ENCODE measurements at places on chromosomes 7 and 10.

DNA sequence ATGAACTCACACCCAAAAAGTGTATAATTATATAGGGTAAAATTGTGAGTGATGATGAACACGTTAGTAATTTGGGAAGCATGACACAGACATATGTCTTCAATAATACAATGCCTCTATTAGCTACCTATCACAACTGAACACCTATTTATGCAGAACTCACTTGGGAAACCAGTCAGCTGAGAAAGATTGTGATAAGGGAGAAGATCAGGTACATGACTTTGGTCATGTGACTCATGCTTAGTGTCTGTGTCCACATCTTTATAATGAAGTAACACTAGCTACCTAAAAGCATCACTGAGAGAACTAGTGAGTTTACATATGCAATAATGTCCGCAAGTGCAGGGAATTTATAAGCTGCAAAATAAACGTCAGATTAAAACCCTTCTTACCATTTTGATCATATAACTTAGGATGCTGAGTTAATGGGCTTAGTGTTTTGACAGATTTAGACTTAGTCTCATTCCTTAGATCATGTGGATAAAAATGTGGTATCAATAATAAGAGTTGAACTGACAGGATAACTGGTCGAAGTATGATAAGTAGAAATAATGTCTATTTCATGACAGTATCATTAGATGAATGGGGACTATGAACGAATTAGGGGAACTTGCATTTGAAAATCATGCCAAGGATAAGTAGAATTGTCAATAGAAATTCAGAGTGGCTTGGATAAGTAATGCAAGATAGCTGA lies 11.6 kb downstream of the VWDE start:
- DNase-seq: no peak

GRCh38 chr7:146670532-146670931 lies 553.9 kb downstream of the CNTNAP2 start:
- DNase-seq: no peak

DNA sequence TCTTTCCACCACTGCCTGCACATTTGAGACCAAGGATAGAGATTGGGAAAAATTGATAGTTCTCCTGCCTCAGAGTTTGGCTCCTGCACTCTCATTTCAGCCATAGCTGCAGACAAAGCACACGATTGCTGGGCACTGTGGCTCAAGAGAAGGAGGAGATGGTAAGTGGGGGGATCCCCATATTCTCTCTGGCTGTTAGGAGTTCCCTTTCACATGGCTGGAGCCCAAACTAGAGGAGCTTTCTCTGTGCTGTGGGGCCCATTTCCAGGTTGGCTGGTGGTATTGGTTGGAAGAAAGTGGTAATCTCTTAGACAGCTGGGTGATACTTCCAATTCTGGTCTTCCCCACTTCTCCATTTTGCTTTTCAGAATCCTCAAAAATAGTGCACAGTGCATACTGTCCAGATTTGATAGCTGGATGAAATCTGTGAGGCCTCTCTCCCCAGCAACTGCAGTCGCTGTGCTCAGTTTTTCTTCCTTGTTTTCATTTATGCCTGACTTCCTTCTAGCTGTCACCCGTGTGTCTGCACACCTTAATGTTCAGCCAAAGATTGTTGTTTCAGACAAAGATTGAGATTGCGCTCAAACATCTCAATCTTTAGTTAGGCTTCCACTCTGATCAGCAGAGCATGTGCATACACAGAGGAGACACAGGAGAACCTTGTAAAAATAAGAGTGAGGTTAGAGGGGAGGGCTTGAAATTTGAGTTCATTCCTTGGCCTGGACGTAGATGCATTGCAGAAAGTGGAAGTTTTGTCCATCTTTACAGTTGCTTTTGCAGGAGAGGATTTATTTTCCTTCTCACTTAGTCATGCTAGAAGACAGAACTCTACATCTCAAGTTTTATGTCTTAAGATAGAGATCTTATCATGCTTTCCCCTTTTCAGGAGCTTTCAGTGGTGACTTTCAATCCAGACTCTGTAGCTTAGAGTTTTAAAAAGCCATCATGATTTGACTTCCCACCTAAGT lies 28.6 kb downstream of the RABGEF1 start:
- DNase-seq: no peak

- no peak for DNase-seq
These were observed 371.1 kb downstream of the LRRTM3 start for GRCh38 chr10:67296926-67297325.

DNA sequence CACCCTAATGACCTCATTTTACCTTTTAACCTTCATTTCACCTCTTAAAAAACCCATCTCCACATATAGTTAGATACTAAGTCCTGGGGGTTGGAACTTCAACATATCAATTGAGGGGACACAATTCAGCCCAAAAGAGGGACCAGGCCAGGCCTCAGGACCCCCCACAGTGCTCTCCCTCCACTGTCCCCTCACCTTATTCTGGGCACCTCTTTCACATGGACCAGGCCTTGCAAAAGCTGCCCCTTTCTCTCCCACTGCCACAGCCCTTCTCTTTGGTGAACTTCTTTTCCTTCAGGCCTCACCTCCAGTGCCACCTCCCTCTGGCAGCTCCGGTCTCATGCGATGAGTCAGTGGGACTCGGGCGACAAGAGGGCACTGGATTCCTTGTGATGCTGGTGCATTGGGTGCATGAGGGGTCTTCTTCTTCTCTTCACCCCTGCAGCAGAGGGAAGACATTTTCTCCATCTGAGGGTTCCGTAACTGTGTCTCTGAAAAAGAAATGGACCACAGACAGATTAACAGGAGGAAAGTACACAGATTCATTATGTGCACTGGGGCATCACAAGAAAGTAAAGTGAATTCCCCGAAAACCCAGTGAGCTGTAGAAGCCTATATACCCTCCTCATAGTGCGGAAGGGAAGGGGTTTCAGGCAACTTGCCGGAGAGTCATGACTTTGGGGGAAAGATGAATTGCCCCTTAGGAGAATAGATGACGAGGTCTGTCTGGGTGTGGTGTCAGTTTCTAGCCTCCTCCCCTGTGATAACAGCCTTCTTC lies 288.7 kb upstream of the IGFBP3 start:
- DNase-seq: no peak

GRCh38 chr7:50306494-50307367 lies 2.2 kb downstream of the IKZF1 start:
- no peak for DNase-seq

GRCh38 chr10:37479469-37479868 lies 354.1 kb downstream of the ANKRD30A start:
- no peak for DNase-seq

DNA sequence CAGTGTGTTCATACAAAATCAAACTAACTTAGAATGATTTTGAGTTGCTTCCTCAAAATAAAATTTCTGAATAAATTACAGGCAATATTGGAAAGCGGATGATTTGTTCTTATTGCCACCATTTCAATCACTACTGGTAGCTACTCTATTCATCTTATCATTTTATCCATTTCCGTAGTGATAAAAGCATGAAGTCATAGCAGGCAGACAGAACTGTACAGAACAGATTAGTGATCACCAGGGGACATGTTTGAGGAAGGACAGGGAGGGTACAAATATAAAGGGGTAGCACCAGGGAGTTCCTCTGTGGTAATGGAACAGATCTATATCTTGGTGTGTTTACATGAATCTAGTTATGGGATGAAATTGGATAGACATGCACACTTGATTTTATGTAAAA lies 138.5 kb downstream of the WNT2 start:
- no peak for DNase-seq

DNA sequence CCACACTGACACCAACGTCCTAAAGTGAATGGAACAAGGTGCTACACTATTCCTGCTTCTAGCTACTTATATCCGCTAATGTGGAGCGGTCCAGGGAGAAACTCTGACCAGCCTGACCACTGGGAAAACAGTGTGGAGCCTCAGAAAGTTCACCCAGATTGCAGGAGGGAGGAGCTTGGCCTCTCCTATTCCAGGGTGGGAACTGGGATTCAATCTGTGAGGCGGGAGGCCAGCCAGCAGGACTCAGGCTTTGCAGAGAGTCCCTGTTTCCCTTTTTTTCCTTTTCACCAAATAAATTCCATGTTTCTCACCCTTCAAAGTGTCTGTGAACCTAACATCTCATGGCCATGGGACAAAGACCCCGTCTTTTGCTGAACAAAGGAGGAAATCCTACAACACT lies 86.4 kb upstream of the SEMA3C start:
- no peak for DNase-seq

DNA sequence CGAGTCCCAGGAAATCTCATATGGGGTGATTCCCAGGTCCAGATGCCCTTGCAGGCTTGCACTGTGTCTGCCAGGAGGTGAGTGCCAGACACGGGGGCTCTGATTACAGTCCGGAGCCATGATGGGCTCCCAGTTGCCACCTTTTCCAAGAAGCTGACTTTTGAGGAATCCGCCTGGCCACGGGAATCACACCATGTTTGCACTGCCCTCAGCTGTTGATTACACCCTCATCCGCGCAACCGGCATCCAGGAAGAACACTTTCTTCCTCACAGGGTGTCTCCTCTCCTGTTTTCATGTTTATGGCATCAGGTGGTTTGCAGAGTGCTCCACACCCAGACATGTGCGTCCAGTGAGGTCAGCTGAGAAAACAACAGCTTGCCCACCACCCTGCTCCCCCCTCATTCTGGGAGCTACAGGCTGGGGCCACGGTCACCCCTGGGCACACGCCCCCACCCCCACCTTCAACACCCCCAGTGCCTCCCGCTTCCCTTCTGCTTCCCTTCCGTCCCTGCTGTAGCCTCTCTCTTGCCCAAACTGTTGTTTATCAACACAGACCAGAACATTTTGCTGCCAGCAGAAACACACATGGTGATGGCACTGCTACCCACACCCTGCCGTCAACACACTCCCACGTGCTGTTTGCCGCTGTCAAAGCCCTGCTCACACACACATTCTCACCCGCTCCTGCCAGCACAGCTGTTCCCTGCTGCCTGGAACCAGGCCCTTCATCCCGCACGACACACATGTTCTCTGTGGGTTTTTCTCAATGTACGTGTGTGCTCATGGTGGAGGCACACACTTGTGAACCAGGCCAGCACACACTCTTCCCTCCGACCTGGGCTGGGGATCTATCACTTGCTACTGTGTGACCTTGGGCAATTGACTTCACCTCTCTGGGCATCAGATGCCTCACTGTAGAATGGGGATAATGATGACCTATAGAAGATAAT lies 35.8 kb downstream of the DDIT4 start:
- no peak for DNase-seq

GRCh38 chr7:129093867-129094456 lies 39.1 kb upstream of the TNPO3 start:
- no peak for DNase-seq

GRCh38 chr10:62467527-62467926 lies 93.4 kb downstream of the ZNF365 start:
- peak; percentile 61 for DNase-seq

- no peak for DNase-seq
These were observed 206.5 kb downstream of the USP6NL start for GRCh38 chr10:11404901-11405300.

GRCh38 chr10:27157150-27157549 lies 2.0 kb downstream of the MASTL start:
- DNase-seq: no peak

GRCh38 chr7:102994567-102994966 lies 80.0 kb downstream of the FBXL13 start:
- no peak for DNase-seq

GRCh38 chr7:116271963-116272886 lies 61.9 kb downstream of the TES start:
- DNase-seq: peak; percentile 97

DNA sequence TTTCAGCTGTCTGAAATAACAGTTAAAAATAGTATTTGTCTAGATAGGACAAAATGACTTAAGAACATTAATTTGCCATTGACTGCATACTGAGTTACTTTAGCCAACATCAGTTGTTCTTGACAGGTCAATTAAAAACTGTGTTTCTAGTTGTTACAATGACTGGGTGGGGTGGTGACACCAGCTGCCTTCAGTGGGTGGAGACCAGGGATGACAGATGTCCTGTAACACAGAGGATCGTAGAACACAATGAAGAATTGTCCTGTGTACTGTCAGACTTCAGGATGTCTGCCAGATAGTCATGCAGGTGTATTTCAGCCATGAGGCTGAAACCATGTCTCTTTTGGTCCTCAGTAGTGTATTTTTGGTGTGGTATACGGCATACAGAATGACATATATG lies 24.4 kb downstream of the TRUB1 start:
- DNase-seq: no peak

- DNase-seq: no peak
These were observed 123.3 kb downstream of the USP6NL start for GRCh38 chr10:11488126-11488525.

- DNase-seq: no peak
These were observed 12.4 kb upstream of the SEMA3A start for GRCh38 chr7:84207025-84207424.

GRCh38 chr7:108581655-108582491 lies 12.2 kb downstream of the DNAJB9 start:
- DNase-seq: no peak

DNA sequence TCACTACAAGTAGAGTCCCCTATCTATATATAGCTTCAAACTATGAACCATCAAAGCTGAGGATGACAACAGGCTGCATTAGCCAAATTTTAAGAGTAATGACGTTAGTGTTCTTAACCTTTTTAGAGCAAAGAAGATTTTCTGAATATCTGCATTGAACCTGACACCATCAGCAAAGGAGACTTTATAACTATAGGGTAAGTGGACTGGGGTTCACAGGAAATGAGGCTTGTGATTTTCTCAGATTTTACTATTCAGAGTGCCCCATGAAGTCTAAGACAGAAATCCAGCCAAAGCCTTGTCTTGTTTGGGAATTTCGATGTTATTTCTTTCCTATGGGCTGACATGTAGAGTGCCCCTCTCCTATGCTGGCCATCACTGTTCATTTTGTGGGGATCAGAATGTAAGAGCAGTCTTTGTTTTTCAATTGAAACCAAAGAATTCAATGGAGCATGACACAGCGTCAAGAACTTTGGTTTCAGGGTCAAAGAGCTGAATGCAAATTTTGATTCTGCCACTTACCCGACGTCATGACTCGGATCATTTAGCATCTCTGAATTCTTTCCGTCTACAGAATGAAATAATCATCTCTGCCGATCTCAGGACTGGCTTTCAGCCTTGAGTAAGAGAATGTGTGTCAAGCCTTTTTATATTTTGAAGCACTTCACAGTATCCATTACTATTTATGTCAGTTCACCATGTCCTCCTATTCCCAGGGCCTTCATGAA lies 52.7 kb downstream of the DENND11 start:
- no peak for DNase-seq

- DNase-seq: no peak
These were observed 46.1 kb downstream of the MYL10 start for GRCh38 chr7:101582971-101583370.

GRCh38 chr10:73641328-73642060 lies at the start of gene MYOZ1:
TSS of gene MYOZ1 (minus strand) at chr10:73641474. CDS start at chr10:73640017, 1,457 bp downstream.
- peak; percentile 31 for DNase-seq

GRCh38 chr10:71817831-71818655 lies 33.0 kb downstream of the PSAP start:
- no peak for DNase-seq
